ENCODE measurements at places on chromosomes 5 and 9.

DNA sequence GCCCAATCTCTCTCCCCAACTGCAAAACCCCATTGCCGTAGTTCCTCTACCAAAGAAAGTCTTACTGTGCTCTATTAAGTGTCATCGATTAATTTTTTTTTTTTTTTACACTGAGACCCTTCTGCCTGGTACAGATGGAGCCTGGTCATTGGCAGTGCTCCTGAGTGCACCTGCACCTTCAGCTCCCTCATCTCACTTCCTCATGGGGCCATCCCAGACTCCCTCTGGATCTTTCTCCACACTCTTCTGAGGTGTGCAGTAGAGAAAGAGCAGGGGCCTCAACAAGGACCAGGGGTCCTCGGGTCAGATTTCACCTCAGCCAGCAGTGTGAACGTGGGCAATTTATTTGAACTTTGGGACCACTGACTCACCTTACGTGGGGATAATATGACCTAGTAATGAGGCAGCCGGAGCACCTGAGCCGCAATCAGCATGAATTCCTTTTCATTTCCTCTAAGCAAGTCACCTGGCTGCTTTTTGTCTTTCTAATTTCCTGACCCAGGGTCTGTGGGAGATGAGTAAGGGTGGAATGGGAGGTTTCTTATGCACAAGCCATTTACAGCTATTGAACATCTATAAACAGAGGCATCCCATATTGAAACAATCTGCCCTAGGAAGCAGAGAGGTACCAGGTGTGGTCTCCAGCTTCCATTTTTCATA is 22.3 kb upstream of the GABRP start:
- DNase-seq = no peak

DNA sequence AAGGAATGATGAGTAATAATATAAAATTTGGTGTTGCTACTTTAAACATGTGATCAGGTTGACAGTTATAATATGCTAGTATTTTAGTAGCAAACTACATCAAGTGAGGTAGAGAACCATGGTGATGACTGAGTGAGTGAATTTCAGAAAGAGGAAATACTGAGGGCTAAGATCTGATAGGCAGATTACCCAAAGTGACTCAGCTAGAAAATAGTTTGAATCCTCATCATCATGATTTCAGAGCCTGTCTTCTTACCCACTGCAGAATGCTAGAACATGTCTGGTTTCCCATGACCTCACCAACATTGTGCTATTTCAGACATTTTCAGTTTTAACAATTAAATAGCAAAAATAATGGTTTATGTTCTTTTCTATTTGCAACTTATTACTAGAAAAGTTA is 602.1 kb downstream of the TAF11L14 start:
- DNase-seq = no peak

DNA sequence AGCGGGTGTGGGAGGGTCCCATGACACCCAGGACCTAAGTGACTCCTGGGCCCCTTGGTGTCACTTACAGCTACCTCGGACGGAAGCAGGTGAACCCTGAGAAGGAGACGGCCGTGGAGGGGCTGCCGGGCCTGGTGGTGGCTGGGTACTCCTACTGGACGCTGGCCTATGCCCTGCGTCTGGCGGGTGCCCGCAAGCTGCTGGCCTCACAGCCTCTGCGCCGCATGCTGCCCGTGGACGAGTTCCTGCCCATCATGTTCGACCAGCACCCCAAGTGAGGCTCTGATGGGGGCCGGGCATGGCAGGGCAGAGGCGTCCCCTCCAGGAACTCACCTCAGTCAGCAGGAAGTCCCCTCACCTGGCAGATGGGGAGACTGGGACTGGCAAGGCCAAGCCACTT is 13.7 kb downstream of the CERCAM start:
- no peak for DNase-seq

DNA sequence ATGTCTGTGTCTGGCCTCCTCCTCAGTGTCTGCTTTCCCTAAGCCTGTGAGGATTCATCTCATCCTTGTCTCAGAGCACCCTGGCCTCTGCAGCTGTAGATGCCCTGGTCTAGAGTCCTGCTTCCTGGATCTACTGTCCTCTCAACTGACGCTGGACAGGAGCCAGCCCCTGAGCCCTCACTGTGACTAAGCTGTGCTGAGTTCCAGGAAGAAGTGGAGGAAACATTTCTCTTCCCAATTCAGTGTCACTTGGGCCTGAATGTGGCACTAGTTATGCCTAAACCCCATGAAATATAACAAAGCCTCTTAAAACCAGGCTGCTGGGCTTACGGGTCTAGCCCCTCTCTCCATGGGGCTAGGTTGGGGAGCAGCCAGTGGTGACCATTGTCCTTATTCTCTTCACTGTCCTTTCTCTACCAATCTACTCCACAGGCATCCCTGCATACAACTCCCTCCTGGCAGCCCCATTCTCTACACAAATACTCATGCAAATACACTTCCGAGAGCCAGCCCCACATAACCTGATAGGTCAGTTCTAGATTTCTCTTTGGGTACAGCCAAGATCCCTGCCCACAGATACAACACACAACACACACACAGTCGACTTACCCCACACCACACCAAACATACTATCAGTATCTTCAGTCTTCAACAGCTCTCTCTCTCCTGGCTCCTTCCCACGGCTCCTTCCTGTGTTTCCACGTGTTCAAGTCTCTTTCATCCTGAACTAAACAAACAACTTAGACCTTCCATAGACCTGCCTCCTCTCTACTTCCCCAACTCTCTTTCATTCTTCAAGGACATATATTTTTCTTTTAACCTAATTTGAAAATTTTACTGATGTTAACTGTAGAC is 220.8 kb downstream of the SNX18 start:
- DNase-seq = no peak
